Fibroblast of lung (primary cell): ENCODE measurements at places on chromosomes 3 and 15.
A peak's percentile ranks its signal among the peaks of the same experiment; 100 is the strongest.

DNA sequence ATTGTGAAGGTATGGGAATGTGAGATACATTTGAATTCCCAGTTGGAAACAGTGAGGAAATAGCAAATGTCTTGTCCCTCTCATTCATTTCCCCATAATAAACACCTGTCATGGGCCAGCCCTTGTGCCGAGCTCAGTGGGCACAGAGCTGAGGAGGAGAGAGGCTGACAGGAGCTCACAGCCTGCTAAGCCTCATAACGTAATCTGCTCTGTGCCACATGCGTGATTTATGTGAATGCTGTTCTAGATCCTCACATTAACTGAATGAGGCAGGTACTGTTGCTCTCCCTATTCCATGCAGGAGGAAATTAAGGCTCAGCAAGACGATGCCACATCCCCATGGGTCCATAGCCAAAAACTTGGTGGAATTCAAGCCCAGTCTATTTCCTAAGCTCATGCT lies 35.2 kb upstream of the RHO start:
- DNase-seq = no peak

- DNase-seq = peak; percentile 10
Observed at GRCh38 chr3:10550705-10551104, 45.3 kb upstream of the ATP2B2 start.

DNA sequence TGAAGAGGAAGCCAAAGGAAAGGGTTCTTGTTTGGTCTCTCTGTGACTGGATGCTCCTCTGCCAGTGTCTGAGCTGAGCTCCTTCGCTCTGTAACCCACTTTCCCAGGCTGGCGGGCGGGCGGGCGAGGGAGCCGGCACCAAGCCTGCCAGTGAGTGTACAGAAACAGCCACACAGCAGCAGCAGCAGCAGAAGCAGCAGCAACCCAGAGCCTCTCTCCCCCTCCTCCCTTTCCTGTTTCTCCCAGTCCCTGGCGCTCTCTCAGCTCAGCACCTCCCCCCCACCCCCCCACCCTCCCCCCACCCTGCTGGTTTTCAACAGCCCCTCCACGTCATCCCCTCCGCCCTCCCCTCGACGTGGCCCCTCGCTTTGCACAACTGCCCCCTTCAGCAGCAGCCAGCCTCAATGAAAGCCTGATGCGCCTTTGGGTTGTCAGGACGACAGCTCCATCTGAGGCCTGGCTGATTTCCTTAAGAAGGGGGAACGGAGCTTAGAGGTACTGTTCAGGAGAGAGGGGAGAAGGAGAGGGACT lies at the start of gene LSAMP:
TSS of gene LSAMP (minus strand) at position 177 of the 531 bp plus-strand sequence.
- peak; percentile 57 for DNase-seq

GRCh38 chr3:47251689-47252088 lies 30.9 kb downstream of the KIF9 start:
- no peak for DNase-seq
